ENCODE measurements at places on chromosomes 7 and 10.
A peak's percentile ranks its signal among the peaks of the same experiment; 100 is the strongest.

GRCh38 chr7:100413889-100414288, 14.6 kb downstream of the ZCWPW1 start:
- DNase-seq = no peak

- DNase-seq = no peak
Measured at GRCh38 chr7:18459484-18460245, 35.9 kb upstream of the HDAC9 start.

DNA sequence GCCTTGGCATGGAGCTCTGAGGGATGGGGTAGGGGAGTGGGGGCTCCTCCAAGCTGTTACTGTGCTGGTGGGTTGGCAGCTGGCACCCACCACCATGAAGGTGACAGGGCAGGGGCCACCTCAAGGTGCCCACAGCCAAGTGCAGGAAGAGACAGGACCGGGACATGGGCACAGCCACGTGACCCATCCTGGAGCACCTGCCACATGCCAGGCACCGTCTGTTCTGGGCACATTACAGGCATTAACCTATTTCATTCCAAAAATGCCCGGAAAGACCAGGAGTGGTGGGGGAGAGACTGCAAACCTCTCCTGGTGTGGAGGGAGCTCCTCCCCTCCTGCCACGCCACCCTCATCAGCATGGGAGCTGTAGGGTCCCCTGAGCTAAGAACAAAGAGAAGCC, 56.7 kb downstream of the CAMK2B start:
- DNase-seq = no peak

DNA sequence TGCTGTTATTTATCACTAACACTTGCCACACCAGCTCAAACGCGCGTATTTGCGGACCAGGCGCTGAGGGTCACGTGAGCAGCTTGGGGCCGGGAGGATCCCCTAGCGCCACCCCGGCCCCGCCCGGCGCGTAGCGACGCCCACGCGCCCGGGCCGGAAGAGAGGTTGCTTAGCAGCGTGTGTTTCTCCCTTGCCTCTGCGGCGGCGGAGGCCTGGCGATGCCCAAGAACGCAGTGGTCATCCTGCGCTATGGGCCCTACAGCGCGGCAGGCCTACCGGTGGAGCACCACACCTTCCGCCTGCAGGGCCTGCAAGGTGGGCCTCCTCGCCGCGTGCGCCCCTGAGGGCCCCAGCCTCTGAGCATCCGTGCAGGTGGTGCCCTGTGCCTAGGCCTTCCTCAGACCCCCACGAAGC, at the start of gene C10orf53:
C10orf53 (plus strand) TSS at position 172 of the 414 bp plus-strand sequence; CDS start at position 219, 47 bp downstream.
- no peak for DNase-seq

GRCh38 chr10:59805014-59805413, 51.8 kb upstream of the MRLN start:
- DNase-seq = no peak

DNA sequence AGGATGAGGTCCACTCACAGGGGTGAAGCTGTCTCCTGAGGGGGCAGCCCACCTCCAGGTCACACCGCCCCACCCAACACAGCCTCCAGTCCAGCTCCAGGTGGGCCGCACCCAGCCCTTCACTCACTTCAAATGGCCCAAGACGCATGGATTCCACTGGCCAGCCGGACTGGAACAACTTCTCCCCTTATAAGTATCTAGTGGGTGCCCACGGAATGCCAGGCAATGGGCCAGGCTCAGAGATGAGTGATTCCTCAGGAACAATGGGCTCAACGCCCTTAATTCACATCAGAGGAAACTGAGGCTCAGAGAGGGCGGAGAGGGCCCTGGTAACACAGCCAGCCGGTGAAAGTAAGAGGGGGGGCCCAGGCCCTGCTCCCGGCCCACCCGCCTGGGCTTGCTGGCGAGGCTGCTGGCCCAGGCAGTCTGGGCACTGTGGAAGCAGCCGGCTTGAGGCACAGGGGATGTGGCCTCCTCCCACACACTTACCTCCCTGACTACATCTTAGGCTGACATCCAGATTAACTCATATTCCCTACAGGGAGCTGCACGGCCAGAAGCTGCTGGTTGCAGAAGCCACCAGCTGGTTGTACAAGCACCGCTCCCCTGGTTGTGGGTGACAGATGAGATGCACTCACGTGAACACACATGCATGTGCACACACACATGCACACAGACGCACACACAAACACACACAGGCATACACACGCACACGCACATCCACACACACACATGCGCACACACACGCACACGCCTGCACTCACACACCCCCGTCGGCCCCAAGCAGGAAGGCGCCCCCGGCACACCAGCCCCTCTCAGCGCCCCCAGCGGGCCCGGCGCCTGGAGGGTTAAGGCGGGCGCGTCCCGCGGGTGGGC, 1.0 kb upstream of the FAM20C start:
- peak; percentile 74 for DNase-seq

- DNase-seq = no peak
Measured at GRCh38 chr10:277963-278362, 142.7 kb downstream of the ZMYND11 start.

- DNase-seq = no peak
Measured at GRCh38 chr10:97726636-97727178, 10.2 kb upstream of the ZFYVE27 start.

DNA sequence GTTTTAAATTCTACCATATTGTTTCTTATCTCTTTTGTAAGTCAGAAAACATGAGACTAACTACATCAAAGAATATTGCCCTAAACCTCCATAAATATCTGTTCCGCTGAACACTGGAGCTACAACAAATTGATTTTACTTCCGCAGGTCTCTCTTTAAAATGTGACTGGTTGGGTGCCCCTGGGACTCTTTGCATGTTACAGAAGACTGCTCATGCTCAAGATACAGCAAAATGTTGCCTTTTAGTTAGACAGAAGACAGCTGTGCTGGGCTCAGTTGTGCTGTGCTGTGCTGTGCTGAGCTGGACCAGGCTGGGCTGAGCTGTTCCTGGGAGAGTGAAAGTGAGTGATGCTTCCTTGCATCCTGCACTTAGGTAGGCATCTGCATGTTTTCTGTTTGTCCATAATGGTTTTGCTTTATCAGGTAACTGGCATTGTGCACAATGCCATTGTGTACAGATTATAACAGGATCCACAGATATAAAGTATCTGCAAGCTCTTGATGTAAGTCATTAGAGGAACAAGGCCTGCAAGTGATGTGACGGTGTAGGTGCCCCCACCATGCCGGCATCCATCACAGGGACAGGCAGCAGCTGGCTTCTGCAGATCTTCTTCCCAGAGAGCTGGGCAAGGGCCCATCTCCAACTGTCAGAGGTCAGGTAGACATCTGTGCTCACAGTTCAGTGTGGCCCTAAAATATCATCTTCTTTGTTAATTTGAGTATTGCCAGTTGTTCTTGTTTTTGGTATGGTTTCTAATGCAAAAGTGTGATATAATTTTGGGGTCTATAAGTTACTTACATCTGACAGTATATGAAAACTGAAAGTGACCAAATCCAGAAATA, 972.5 kb upstream of the CELF2 start:
- DNase-seq = no peak

- DNase-seq = no peak
Measured at GRCh38 chr10:109960682-109961081, 37.4 kb upstream of the XPNPEP1 start.

GRCh38 chr10:102402512-102402896, 7.0 kb downstream of the NFKB2 start:
- DNase-seq = no peak

- no peak for DNase-seq
Measured at GRCh38 chr10:110219884-110220283, 12.5 kb downstream of the MXI1 start.

DNA sequence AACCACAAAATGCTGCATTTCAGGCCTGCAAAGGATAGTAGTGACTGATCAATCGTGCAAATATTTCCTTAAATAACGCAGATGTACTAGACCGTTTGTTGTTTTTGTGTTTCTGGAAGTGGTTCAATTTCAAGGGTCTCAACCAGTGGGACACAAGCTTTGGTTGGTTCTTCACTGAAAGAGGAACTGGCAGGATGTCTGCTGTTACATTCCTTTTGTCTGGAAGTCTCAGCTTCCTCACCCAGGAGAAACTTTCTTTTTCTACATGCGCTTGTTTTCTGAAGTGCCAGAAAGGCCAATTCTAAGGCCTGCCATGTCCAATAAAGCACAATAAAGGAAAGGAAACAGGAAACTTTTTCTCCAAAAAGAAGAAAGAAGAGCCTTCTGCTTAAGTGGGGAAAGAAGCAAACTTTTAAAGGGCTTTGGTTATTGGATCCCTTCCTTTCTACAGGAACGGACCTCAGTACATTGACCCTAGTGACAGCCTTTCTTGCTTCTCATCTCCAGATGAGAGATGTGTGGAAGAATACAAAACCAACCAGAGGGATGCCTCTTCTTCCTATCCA, 4.1 kb downstream of the DKK1 start:
- DNase-seq = no peak

GRCh38 chr7:114789161-114789560, 132.7 kb upstream of the MDFIC start:
- no peak for DNase-seq

- no peak for DNase-seq
Measured at GRCh38 chr10:64519831-64520230, 998.6 kb downstream of the REEP3 start.

GRCh38 chr7:3179456-3179855, 121.6 kb upstream of the SDK1 start:
- DNase-seq = no peak

DNA sequence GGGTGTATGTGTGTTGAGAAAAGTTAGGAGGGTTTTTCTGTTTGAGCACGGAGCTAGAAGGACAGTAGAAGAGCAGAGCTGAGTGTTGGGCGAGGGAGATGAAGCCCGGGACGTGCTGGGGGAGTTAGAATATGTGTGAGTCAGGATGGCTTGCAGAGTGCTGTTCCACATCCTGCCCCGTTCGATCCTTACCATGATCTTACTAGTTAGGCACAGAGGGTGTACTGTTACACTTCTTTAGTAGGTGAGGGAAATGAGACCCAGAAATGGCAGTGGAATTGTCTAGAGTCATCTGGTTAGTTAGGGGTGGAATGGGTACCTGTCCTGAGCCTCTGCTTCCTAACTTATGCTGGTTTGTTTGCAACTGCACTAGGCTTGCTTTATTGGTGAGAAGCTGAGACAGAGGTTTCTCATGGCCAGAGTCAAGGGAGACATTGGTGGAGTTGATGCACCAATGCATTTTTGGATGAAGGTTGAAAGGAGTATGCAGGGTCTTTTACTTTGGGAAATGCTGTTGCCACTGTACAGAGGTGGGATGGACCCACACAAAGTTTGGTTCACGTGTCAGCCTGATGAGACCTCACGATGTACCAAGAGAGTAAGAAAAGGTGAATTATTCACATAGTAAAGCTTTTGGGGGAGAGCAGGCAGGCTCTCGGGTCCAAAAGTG, 42.4 kb downstream of the CCNY start:
- no peak for DNase-seq

- DNase-seq = no peak
Measured at GRCh38 chr10:82827901-82828300, 952.9 kb downstream of the NRG3 start.

DNA sequence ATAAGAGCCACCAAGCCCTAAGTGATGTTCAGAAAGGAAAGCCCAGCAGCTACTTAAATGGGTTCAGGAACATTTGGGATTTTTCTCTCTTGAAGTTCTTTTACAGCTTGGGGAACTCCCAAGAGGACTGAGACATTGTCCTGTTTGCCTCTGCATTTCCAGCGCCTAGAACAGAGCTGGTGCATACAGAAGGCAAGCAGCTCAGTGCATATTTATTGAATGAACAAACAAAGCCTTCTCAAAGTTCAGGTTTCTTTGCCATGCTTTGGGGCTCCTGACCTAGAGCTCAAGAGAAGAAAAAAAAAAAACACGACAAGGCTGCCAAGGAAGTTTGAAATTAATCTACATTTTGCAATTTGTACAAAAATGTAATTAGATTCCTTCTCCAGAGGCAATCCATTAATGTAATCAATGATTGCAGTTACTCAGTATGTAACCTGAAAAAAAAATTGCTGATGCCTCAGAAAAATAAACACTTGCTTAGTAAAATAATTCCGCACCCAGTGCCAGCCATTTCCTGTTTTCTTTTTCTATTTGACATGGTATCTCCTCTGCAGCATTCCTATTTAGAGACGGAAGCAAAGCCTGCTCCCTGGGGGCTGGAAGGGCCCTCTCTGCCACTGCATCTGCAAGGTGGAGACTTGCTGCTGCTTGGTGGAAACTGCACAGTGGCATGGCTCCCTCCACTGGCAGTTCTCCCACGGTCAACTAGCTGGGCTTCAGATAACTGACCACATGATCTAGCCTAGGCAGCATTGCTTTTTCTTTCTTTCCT, 157.3 kb downstream of the TMEM178B start:
- no peak for DNase-seq

DNA sequence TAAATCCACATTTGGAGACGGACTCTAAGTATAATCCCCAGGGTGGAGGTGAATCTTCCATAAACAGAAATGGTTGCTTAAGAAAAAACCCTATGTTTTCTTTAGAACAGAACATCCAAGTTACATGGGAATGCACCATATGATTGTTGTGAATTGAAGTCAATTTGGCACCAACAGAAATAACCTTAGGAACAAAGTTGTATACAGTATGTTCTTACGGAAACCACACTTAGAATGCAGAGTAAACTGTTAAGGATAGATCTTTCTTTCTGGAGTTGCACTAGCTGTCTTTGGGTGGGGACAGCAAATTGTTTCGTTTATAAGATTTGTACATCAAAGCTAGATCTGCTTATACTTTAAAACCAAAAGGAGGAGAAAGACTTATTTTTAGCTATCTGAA, 316.4 kb downstream of the PTEN start:
- no peak for DNase-seq

Measured in nucleus accumbens (tissue), 56 donors.